ENCODE measurements at places on chromosomes 1 and 21.

GRCh38 chr1:6052543-6053205 is 7.0 kb downstream of the KCNAB2 start:
- DNase-seq: peak; percentile 61

DNA sequence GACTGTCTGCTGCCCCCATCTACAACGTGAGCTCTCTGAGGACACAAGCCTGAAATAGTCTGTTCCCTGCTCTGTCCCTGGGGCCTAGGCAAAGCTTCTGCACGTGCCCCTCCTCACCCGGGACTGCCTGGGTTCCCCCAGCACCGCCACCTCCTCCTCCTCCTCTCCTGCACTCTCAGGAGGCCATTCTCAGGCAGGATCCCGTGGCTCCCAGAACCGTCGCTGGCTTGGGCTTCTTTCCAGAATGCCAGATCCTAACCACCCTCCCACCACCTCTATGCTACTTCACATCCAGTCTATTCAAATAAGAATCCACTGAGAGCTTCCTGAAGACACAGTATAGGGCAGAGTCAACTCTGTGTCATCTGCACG is 11.2 kb downstream of the NPHP4 start:
- DNase-seq: no peak

GRCh38 chr1:53654216-53655210 is 84.5 kb downstream of the GLIS1 start:
- no peak for DNase-seq

- DNase-seq: no peak
Observed at GRCh38 chr1:235280467-235280866, 47.5 kb downstream of the ARID4B start.

DNA sequence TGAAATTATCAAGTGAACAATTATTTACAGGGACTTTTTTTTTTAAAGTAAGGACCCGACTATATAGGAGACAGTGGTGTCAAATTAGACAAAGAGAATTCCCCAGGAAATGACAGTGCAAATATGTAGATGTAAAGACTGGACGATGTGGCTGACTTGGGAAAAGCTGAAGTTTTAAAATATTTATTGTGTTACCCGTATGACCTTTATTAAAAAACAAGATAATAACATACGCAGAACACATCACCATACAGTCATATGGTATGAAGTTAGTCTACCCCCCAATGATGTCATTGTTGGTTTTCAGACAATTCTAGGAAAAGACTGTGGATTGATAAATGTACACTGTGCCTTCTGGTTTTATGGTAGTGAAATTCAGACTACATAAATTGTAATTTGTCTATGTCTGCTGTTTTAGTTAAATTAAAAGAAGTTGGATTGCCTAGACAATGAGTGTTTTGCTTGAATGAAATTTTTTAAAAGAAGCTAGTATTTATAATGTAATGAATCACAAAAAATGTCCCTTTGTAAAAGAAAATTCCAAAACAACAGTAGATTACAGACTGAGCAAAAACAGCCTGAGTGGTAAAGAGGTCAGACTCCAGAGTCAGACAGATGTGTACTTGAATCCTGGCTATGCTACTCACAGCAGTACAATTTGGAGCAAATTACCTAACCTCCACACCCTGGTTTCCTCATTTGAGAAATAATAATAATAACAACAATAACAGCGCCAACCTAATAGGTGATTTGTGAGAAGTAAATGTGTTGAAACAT is 15.5 kb upstream of the PDC start:
- no peak for DNase-seq

- peak; percentile 52 for DNase-seq
Observed at GRCh38 chr1:156643778-156644092, 1.8 kb downstream of the BCAN start.

DNA sequence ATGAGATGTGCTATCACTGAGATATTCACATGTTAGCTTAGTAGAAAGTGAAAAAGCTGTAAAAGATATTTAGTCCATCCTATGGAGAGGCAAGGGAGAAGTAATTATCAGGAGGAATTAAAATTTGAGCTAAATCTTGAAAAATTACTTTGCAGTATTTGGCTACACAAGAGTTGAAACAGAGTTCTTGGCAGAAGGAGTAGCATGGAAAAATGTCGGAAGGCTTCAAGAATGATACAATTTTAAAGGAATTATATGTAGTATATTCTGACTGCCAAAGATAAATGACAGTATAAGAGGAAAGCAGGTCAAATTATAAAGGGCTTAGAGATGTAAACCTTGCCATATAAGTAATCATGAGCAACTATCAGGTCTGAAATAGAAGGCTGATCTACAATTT is 518.9 kb downstream of the BRINP3 start:
- no peak for DNase-seq

DNA sequence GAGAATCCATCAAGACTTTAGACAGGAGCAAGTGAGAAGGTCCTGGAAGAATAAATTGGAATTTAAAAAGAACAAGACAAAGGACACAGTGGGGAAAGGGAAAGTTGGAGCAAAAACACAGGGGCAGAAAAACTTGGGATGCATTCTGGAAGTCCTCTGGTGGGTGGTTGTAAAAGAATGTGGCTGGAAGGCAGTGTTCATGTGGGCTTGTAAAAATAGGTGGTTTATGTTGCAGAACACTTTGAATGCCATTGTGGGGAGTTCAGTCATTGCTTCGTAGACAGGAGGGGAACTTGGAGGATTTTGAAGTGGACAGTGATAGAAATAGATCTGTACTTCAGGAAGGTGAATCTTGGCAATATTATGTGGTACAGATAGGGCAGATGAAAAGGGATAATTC is 15.2 kb downstream of the KIF1B start:
- no peak for DNase-seq

DNA sequence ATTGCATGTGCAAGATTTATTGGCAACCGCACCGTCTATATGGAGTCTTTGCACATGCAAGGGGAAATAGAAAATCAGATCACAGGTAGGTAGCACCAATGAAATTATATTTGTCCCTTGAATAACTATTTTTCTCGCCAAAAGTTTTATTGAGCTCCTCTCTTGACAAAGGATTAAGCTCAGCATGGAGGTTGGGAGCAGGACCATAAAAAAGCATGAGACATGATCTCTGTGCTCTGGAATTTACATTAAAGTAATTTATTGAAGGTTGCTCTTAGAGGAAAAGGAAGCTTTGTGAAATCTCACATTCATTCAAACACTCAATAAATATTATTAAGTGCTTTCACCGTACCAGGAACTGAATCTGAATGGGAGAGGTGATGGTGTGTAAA is 66.0 kb upstream of the UBE2U start:
- DNase-seq: no peak

DNA sequence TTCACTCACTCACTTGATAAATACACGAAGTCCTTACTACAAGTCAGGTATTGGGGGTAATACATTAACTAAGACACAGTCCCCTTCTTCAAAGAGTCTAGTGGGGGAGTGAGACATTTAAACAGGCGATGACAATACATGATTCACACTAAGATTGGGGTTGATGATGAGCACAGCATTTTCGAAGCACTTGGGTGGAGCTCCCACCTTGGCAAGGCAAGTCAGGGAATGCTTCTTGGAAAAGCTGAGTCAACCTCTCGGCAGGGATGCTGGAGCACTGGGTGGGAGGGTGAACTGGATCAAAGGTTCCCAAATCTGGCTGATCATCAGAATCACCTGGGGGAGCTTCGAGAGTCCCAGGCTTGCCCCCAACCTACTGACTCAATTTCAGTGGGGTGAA is 57.9 kb upstream of the ENAH start:
- no peak for DNase-seq

DNA sequence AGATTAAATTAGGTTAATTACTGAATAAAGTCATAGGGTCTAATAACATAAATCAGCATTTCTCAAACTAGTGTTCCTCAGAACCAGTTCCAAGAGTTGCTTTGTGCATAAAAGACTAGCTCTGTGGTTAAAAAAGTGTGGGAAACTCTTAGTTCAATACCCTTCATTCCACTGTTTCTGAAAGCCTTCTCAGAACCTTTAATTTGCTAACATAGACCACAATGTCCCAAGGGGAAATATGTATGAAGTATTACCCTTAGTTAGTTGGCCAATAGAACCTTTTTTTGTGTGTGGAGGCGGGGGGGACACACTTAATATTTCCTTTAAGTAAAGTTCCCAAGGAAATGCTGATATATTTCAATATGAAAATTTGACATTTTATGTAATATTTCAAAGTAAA is 20.4 kb downstream of the ODF2L start:
- DNase-seq: no peak

- DNase-seq: no peak
Observed at GRCh38 chr1:8384577-8384976, 66.7 kb downstream of the SLC45A1 start.
